Hepatocyte (in vitro differentiated cells): ENCODE measurements at places on chromosomes 3 and 15. TPM values are rescaled to one million over a fixed set of nuclear protein-coding genes. Genes with fewer than 3 reads are reported as not detected.

The CMTM7 gene
- polyA plus RNA-seq: 62.5 and 63.0 TPM in 2 replicates

GRCh38 chr3:82423268-82424030, 662.0 kb upstream of the GBE1 start:
- no peak for DNase-seq

DNA sequence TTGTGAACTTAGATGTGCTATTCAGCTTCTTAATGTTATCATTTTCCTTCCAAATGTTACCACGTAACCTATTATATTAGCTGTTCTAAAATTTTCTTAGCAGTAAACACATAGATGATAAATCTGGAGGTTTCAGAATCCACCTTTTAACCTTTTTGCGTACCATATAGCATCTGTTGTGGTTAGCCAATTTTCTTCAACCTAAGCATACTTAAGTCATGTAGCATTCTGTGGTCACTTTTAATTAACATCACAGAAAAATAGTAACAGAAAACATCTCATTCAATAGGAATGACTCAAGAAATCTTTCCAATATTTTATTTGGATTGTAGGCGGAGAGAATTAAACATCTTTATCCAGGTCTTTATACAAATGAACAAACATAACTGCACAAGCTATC, 1465.3 kb upstream of the GBE1 start:
- DNase-seq: no peak

- no peak for DNase-seq
Observed at GRCh38 chr15:38054488-38054887, 120.0 kb downstream of the TMCO5A start.

- no peak for DNase-seq
Observed at GRCh38 chr3:26104851-26105251, 315.0 kb downstream of the OXSM start.

The DNAJB8 gene
- not detected in 2 replicates for polyA plus RNA-seq

DNA sequence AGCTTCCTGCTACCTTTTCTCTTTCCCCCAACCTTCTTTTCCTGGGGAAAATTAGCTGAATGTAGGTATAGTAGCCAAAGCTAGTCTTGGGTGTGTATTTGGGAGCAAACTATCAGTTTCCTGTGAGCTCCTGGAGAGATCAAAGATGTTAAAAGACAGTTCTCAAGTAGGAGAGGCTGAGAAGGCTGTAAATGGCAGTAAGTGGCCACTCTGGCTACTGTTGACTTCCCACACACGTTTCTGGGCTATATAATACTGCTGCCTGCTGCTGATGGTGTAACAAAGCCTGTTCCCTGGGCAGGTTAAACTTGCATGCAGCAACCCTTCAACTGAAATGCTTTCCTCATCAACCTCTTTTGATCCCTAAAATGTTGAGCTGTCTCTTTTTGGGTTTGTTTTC, 27.6 kb downstream of the ARID3B start:
- DNase-seq: no peak

The RASGRP1 gene
- 0.41 and 1.3 TPM in 2 replicates for polyA plus RNA-seq

The SUSD5 gene
- polyA plus RNA-seq: 1.00 and 2.4 TPM in 2 replicates

The PPP1R14D gene
- polyA plus RNA-seq: 0.47 TPM in 1 of 2 replicates, not detected in the other

DNA sequence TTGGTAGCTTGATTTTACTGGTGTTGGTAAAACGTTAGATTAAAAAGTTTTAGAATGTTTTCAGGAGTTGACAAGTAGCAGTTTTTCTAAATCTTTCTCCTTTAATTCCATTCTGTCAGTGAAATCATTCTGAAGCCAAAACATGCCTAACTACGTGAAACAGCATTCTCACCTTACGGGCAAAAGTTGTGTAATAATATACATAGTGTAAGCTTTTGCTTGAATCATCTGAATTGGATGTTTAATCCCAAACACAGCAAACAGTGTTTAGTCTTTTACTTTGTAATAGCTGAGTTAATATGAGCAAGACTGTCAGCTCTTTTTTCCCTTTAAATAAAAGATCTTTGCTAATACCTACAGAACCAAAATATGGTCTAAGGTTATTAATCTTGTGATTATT, 100.6 kb downstream of the CYP19A1 start:
- DNase-seq: no peak
